ENCODE measurements at places on chromosomes 5 and 9. TPM values are rescaled to one million over a fixed set of nuclear protein-coding genes. Genes with fewer than 3 reads are reported as not detected.

The SLC6A7 gene
- not detected for total RNA-seq

The SPATA31C2 gene
- not detected for total RNA-seq

- no peak for DNase-seq
These were observed 3.3 kb downstream of the MUSK start for GRCh38 chr9:110671849-110672248.

- DNase-seq, result no peak
These were observed 2.0 kb upstream of the DOLPP1 start for GRCh38 chr9:129078691-129079503.

The NOXA1 gene
- total RNA-seq, result 21.8 TPM

DNA sequence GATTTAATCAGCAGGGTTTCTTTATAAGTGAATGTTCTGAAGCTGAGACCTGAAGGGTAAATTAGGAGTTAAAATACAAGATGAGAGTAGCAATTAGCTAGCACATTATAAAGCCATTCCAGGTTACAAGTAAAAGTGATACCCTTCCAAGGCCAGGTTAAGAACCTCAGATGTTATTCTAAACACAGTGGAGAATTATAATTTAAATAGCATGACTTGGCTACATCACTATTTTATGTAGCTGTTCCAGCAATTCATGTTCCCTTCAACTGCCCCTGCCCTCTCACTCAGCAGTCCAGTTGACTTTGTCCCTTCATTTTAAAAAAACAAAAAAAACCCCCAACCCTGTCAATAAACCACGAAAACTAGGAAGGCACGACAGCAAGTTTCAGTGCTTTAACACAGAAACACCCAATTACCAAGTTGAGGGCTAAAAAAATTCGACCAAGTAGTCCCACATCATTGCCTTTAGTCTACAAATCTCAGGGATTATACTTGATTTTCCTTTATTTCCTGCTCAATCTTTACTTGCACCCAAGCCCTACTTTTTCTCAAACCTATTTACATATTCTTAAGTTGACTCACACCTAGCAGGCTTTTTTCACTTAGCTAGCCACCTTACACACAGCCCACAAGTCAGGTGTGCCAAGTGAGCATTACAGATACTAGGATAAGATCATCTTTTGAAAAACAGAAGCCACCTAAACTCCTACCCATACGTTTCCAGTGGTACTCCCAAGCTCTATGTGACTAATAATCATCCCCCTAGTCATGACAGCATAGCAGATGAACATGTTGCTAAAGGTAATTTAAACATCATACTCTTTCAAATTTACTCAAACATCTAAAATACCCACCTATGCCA, 3.4 kb downstream of the RPL37 start:
- DNase-seq, result no peak

The TBC1D13 gene
- total RNA-seq, result 29.0 TPM

The PPP1R26 gene
- 22.0 TPM for total RNA-seq

DNA sequence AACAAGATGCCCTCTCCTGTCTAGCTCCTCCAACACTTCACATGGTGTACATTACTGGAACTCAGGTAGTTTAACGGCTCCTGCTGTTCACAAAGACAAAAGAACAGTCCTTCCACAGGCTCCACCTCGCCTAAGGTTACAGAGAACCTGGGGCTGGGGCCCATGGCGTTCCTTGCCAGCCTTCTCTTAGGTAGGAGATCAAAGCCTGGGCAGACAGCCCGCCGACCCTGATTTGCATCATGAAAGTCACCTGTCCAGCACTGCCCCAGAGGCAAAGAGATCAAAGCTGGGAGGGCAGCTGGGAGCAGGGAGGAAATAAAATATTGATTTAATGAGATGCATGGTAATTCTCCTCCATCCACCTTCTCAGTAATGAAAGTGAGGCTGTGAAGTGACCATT, 115.0 kb upstream of the SLIT3 start:
- no peak for DNase-seq

The CRAT gene
- total RNA-seq, result 32.3 TPM

GRCh38 chr5:135831851-135832555, 2.5 kb upstream of the SLC25A48 start:
- DNase-seq, result no peak

DNA sequence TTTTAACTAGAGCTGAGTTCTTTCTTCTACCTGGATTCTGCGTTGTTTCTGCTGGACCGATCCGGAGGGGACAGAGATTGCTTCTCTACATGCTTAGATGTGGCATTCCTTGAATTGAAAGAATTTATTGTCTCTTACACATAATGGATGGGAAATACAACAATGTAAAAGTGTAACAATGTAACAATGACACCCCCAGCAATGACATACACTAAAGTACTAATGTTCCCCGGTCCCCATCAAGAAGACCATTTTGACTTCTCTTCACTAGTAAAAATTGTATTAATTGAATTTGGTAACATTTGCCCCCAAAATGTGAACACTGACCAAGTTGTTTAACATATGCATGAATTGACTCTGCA, 760.2 kb downstream of the TAF11L14 start:
- DNase-seq, result no peak

GRCh38 chr9:97889941-97890887, 32.1 kb downstream of the TRMO start:
- DNase-seq, result no peak

The RNF20 gene
- total RNA-seq, result 43.2 TPM

DNA sequence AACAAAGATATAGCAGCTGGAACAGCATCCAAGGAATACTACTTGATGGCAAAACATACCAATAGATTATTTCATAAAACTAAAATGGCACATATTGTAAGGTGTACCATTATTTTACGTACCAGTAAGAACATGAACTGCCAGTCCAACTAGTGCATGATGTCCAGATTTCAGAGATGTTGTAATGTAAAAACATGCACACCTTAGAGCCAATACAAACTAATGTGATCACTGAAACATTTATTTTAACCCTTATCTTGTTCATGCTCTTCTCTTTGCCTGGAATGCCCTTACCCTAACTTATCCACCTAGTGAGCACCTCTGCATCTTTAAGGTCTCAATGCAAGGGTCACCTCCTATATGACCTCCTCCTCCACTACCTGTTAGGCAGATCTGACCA, 172.0 kb downstream of the GLIS3 start:
- no peak for DNase-seq

- no peak for DNase-seq
These were observed 558.7 kb downstream of the ACTL7B start for GRCh38 chr9:108297073-108297472.

GRCh38 chr9:96617439-96618185, 2.0 kb downstream of the CDC14B start:
- DNase-seq, result peak; percentile 61

DNA sequence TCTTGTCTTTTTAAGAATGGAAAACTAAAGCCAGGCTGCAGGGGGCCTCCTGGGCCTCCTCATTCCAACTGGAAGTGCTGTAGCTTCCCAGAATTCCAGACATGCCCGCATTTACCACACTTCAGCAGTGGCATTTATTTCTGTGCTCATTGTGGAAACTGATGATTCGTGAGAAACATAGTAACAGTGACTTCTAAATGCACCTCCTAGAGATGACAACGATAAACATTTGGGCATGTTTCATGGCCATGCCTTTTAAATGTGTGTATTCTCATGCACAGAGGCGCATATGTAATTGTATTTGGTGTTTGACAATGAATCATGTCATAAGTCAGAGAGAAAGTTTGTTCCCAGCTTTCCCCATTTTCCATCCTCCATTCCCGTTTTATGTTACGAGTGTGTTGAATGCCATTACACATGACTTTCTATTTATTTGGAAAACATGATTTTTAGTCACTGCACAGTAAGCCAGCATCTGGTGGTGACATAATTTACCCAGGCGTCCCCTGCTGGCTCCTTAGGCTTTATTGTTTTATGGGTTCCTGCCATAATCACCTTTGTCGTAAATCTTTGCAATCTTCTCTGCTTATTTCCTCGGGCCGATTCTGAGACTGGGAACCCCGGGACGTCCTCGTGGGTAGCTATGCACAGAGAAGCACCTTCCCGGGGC, 68.8 kb upstream of the FCN2 start:
- no peak for DNase-seq

The PAPPA gene
- 10.2 TPM for total RNA-seq

- DNase-seq, result no peak
These were observed 411.0 kb downstream of the MAT2B start for GRCh38 chr5:163916376-163916775.

- DNase-seq, result peak; percentile 36
These were observed 722 bp downstream of the TBC1D9B start for GRCh38 chr5:179906795-179907555.

The SNCAIP gene
- total RNA-seq, result 7.8 TPM

GRCh38 chr5:130601-131131, 38.7 kb downstream of the PLEKHG4B start:
- no peak for DNase-seq

GRCh38 chr5:31229266-31229665, 35.8 kb downstream of the CDH6 start:
- no peak for DNase-seq

DNA sequence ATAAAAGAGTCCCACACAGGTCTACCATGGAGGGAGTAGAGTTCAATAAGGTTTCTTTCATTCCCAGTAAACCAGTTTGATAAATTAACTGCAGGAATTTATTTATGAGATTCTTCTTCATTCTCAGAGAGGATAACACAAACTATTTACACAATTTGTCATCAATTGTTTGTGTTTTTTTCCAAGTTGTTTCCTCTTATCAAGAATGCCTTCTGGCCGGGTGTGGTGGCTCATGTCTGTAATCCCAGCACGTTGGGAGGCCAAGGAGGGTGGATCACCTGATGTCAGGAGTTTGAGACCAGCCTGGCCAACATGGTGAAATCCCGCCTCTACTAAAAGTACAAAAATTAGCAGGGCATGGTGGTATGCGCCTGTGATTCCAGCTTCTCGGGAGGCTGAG, 216.7 kb downstream of the MLLT3 start:
- no peak for DNase-seq

GRCh38 chr9:135522137-135522877, 1.1 kb downstream of the LCN1 start:
- no peak for DNase-seq

GRCh38 chr9:35108461-35108860, 5.5 kb upstream of the STOML2 start:
- DNase-seq, result no peak

GRCh38 chr5:176899946-176900779, 1.0 kb upstream of the HK3 start:
- DNase-seq, result no peak

DNA sequence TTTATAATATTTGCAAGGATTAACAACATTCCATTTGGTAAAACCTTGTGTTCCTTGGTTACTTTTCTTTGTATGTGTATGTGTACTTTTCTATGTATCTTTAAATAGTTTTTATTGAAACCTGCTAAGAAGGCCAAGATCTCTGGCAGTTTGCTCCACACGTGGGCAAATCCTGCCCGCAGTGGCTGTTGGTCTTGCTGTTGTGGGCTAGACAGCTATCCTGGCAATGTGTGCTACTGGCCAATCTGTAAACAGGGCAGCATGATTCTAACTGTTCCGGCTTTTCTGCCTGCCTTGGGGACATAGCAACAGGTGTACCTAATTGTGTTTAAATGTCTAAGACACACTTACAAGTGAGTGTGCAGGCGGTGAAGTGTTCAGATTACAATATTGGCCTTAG, 286.6 kb downstream of the RFX3 start:
- DNase-seq, result no peak
